Skin of body (tissue), 3 donors: ENCODE measurements at places on chromosomes 1 and 21.

- no peak for DNase-seq
These were observed 28.1 kb downstream of the ADAM30 start for GRCh38 chr1:119868176-119868575.

- no peak for DNase-seq
These were observed 527 bp downstream of the MACO1 start for GRCh38 chr1:25430967-25431881.

DNA sequence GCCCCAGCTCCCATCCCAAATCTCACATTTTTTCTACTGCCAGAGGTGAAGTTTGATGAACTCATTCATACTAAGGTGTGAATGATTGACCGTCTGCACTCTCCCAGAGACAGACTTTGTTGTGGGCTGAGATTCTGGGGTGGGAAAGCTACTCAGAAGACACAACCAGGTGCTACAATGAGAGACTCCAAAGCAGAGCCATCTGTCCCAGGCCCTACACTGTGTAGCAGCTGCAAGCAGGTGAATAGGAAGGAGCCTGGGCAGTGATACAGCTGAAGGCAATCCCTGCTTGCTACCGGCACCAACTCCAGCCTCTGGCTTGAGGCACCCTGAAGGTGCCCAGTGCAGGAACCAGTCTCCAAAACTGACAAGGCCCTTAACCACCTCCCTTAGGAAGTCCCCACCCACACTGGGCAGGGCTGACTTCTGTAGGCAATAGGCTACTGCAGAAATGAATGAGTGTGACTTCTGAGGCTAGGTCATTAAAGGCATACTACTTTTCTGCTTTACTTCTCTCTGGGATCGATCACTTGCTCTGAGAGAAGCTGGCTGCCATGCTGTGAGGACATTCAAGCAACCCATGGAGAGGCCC is 79.7 kb upstream of the RUNX3 start:
- no peak for DNase-seq

DNA sequence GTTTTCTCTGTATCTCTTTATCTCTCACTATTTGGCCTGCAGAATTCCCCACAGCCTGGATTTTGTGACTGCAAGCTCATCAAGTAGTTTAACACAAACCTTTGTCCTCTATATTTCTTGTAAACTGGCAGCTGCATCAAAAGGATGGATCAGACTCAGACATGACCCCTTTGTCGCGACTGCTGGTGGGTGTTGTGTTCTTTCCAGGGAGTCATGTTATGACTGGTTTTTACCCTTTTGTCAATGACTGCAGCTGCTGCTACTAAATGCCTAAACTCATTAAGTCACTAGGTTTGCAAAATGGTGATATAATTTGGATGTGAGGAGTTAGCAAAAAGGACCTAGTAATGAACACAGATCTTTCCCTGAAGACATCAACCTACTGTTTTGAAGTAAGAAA is 10.2 kb upstream of the TOMM20 start:
- no peak for DNase-seq

DNA sequence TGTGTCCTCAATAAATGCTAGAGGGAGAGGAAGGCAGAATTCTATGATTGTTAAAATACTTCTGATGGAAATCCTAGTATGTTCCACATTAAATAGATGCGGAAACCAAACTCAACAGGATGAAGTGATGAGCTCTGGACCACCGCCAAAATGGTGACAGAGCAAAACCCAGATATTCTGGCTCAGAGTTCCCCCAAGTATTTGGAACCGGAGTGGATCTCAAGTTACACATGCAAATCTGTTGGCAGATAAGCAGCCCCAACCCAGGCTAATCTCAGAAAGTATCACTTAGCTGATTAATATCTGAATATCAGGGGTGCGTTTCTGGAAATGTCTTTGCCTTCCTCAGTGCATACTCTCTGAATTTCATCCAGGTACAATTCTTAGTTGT is 17.4 kb upstream of the GRHL3 start:
- peak; percentile 17 for DNase-seq

- no peak for DNase-seq
These were observed 16.4 kb downstream of the ECHDC2 start for GRCh38 chr1:52904927-52905698.
